Naive thymus-derived CD4-positive, alpha-beta T cell (primary cell): ENCODE measurements at places on chromosomes 5 and 9. TPM values are rescaled to one million over a fixed set of nuclear protein-coding genes. Genes with fewer than 3 reads are reported as not detected.

PCDHB11 gene
- total RNA-seq = not detected

SLC6A19 gene
- total RNA-seq = not detected

DNA sequence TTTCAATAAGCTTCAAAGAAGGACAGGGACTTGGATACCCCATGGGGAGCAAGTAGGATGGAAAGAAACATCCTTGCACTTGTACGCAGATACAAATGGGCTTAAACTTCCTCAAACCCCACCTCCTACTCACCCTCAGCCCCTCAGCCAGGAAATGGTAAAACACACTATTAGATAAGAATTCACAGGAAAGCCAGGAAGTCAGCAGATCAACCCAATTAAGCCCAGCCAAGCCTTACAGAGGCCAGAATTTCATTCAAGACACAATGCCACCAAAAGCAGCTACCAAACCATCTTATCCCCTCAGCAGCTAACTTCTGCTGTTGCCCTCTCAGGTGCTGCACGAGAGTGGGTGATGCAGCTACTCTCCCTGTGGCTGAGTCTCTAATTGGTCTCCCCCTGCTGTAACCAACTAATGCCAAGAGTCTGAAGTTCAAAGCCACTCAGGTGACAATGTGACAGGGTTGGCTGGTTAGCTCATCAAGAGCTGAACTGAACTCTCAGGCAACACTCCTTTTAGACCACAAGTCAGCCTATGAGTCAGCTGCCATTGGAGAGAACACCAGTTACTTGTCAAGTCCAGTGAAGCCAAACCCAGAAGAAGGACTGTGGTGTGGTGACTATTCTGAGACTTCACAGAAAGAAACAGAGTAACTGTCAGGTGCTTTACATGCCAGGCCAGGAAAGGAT lies 201.9 kb downstream of the ZNF608 start:
- DNase-seq = no peak

DNA sequence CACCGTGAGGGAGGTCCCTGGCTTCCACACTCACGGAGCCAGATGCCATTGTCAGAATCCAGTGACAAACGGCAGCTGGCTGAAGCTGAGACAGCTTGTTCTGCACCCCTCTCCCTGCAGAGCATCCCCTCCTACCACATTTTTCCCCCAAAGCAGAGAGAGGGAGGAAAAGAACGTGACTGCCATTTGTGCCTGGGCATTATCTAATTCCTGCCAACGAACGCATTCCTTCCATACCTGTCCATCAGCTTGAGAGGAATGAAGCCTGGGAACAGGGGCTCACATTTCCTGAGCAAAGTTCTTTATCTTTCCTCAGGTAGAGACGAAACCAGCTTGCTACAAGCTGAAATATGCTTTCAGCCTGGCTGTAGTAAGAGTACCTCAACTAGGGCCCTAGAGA lies 175.4 kb downstream of the SLIT3 start:
- no peak for DNase-seq

DNA sequence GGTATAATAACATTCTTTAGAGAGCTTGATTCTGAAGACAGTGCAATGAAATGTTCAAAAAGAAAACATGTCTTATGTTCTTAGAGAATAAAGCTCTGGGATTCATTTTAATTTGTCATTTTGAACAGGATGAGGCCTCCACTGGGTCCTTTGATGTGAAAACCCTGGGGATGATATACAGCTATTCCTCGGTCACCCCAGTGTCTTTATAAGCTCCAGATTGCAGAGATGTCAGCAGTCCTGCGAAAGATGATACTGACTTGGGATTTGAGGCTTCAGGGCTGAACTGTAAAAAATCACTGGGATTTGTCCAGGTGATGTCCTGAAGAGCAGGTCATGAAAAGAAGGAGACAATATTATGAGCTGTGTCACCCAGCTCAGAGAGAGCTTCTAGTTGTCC lies 529.7 kb upstream of the ZNF608 start:
- DNase-seq = no peak

- no peak for DNase-seq
Measured at GRCh38 chr9:21608200-21608599, 126.1 kb upstream of the IFNE start.

GRCh38 chr5:168736281-168736831 lies 157.2 kb upstream of the PANK3 start:
- no peak for DNase-seq

GRCh38 chr5:137845472-137845871 lies 22.2 kb upstream of the MYOT start:
- no peak for DNase-seq
